Femur (tissue), 1 donor: ENCODE measurements at places on chromosomes 1 and 21.

- no peak for DNase-seq
Measured at GRCh38 chr1:25037174-25038074, 107.3 kb upstream of the RUNX3 start.

GRCh38 chr1:156342166-156342955 is 4.0 kb downstream of the TSACC start:
- no peak for DNase-seq

GRCh38 chr1:117089996-117090395 is 29.9 kb downstream of the TTF2 start:
- no peak for DNase-seq

GRCh38 chr1:154115180-154115579 is 39.7 kb downstream of the NUP210L start:
- DNase-seq = no peak
